ENCODE measurements at places on chromosomes 11 and 22. TPM values are rescaled to one million over a fixed set of nuclear protein-coding genes. Genes with fewer than 3 reads are reported as not detected.

DNA sequence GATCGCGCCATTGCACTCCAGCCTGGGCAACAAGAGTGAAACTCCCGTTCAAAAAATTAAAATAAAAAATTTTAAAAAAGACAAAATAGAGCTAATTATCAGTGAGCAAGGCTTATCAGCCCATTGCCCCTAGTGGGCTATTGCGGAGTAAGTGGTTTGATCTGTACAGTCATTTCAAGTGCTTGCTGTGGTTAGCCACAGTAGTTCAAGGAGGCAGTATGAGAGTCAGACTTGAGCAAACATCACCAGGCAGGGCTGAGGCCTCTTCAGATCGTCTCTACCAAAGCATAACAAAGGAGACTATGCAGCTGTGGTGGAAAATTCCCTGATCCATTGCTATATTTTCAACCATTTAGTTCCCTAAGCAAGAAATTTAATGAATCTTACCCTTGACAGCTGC is 4.3 kb upstream of the SBF2 start:
- no peak for DNase-seq

The NAT10 gene
- total RNA-seq, result 58.8 TPM

The OR5A1 gene
- 0.03 TPM for total RNA-seq

The ADM2 gene
- total RNA-seq, result 12.8 TPM

- DNase-seq, result no peak
Observed at GRCh38 chr11:109223451-109223850, 198.5 kb upstream of the C11orf87 start.

- DNase-seq, result no peak
Observed at GRCh38 chr22:27726331-27726685, 75.2 kb downstream of the MN1 start.

The OR2AG1 gene
- total RNA-seq, result 0.04 TPM

DNA sequence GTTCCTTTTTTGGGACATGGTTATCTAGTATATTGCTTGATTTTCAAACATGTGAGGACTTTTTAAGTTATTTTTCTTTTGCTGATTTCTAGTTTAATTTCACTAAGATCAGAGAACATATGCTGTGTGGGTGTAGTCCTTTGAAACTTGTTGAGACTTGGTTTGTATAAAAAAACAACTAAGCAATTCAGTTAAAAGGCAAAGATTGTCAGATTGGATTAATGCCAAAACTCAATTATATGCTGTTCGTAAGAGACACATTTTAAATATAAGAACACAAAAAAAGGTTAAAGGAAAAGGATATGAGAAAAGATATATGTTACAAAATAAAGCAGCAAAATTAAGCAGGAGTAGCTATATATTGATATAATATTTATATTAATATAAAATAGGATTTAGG is 17.8 kb upstream of the RRM1 start:
- no peak for DNase-seq

The CNIH2 gene
- total RNA-seq, result 10.8 TPM

GRCh38 chr11:104534278-104534677 is 364.0 kb downstream of the CASP12 start:
- peak; percentile 41 for DNase-seq

The POTEH gene
- not detected for total RNA-seq

The GPHA2 gene
- 0.83 TPM for total RNA-seq

The SNX32 gene
- 0.49 TPM for total RNA-seq

- peak; percentile 76 for DNase-seq
Observed at GRCh38 chr11:2194877-2195755, 23.5 kb upstream of the TH start.

- DNase-seq, result peak; percentile 67
Observed at GRCh38 chr11:6568191-6568918, 35.1 kb downstream of the RRP8 start.

The CCDC116 gene
- total RNA-seq, result not detected

The UCP3 gene
- total RNA-seq, result 0.21 TPM

- no peak for DNase-seq
Observed at GRCh38 chr11:45176996-45177395, 30.6 kb downstream of the PRDM11 start.

GRCh38 chr22:46721501-46722085 is 16.5 kb downstream of the CERK start:
- no peak for DNase-seq

GRCh38 chr11:13114566-13115379 is 105.7 kb downstream of the RASSF10 start:
- DNase-seq, result peak; percentile 69

GRCh38 chr11:7575841-7576725 is 62.3 kb downstream of the PPFIBP2 start:
- no peak for DNase-seq

- no peak for DNase-seq
Observed at GRCh38 chr11:119423509-119424254, 710 bp upstream of the THY1 start.

The MOGAT2 gene
- total RNA-seq, result not detected

DNA sequence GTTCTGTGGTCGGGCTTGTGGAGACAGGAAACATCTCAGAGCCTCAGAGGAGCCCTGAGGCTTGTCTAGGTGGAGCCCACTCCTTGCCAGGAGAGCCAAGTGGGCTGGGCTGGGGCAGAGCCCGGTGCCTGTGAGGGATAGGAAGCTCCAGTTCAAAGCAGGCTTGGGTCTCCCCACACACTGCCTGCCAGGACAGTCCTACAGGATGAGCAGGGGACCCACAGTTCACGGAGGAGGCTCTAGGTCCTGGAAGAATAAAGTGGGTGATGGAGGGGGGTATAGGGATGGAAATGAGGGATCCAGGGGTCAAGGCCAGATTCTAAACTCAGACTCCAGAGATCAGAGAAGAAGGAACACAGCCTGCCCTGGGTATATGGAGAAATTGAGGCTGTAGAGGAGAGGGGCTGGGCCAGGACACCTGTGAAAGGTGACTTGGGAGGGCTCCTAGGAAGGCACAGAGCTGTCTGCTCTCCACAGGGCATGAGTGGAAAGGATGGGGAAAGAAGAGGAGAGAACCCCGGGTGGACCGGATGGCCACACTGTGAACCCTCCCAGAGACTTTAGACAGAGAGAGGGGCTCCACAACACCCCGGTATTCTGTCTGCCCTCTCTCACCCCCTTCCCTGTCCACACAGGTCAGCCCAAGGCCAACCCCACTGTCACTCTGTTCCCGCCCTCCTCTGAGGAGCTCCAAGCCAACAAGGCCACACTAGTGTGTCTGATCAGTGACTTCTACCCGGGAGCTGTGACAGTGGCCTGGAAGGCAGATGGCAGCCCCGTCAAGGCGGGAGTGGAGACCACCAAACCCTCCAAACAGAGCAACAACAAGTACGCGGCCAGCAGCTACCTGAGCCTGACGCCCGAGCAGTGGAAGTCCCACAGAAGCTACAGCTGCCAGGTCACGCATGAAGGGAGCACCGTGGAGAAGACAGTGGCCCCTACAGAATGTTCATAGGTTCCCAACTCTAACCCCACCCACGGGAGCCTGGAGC is 7.4 kb downstream of the IGLL5 start:
- no peak for DNase-seq

DNA sequence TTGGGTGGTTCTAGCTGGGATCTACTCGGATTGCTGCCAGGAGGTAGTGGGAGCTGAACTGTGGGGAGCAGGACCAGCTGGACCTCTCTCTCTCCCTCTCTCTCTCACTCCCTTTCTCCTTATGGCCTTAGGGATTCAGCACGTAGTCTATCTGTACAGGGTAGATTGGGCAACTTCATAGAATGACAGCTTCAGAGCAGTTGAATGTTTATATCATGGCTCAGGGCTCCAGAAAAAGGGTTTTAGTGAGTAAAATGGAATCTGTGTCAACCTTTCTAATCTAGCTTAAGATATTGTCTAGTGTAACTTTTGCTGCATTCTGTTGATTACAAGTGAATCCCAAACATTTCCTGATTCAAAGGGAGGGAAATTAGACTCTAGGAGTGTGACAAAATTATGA is 127.7 kb upstream of the PDGFD start:
- DNase-seq, result no peak

- no peak for DNase-seq
Observed at GRCh38 chr22:50621948-50622722, 5.8 kb downstream of the ARSA start.

DNA sequence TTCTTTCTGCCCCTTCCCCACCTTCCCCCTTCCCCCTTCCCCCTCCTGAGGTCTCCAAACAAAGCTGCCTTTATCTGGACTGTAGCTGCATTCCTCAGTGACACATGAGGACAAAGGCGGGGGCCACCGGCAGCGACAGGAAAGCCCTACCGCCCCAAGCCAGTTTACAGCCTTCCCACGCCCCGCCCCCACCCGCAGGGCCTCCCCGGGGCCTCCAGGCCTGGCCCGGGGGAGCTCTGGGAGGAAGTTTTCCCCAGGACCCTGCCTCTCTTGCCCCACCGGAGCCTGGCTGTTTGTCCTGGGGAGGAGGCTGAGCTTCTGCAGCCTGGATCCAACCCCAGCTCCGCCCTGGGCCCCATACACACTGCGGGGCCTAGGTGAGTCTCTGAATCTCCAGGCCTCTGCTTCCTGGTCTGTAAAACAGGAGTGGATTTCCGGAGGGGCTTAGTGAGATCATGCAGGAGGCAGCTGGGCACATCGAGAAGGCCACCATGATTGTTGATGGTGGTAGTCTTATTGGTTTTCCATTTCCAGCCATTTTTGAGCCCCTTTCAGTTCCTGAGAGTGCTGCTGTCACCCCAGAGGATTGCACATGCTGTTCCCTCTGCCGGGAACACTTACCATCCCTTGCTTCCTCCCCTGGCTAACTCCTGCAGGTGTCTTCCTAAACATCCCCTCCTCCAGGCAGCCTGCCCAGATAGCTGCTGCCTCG is 130.7 kb downstream of the MN1 start:
- DNase-seq, result peak; percentile 93
